Right cardiac atrium (tissue), 5 donors: ENCODE measurements at places on chromosomes 5 and 9. TPM values are rescaled to one million over a fixed set of nuclear protein-coding genes. Genes with fewer than 3 reads are reported as not detected.

IL4 gene
- total RNA-seq, result not detected

ANKH gene
- 132 TPM for total RNA-seq

NIPAL4 gene
- 0.24 TPM for total RNA-seq

PCDHAC1 gene
- total RNA-seq, result 0.23 TPM

PANK3 gene
- total RNA-seq, result 34.1 TPM

PPP3R2 gene
- not detected for total RNA-seq

SPEF2 gene
- total RNA-seq, result 4.0 TPM

SV2C gene
- total RNA-seq, result 0.14 TPM

NIM1K gene
- 0.57 TPM for total RNA-seq

C9orf72 gene
- 12.9 TPM for total RNA-seq

PCDHGC3 gene
- total RNA-seq, result 42.5 TPM

ITGA2 gene
- total RNA-seq, result 2.0 TPM

RGP1 gene
- total RNA-seq, result 35.0 TPM

FCN2 gene
- total RNA-seq, result not detected

ZNF608 gene
- 39.7 TPM for total RNA-seq

KYAT1 gene
- total RNA-seq, result 12.1 TPM

GADD45G gene
- 133 TPM for total RNA-seq
